ENCODE measurements at places on chromosomes 16 and 17. TPM values are rescaled to one million over a fixed set of nuclear protein-coding genes. Genes with fewer than 3 reads are reported as not detected.

DNA sequence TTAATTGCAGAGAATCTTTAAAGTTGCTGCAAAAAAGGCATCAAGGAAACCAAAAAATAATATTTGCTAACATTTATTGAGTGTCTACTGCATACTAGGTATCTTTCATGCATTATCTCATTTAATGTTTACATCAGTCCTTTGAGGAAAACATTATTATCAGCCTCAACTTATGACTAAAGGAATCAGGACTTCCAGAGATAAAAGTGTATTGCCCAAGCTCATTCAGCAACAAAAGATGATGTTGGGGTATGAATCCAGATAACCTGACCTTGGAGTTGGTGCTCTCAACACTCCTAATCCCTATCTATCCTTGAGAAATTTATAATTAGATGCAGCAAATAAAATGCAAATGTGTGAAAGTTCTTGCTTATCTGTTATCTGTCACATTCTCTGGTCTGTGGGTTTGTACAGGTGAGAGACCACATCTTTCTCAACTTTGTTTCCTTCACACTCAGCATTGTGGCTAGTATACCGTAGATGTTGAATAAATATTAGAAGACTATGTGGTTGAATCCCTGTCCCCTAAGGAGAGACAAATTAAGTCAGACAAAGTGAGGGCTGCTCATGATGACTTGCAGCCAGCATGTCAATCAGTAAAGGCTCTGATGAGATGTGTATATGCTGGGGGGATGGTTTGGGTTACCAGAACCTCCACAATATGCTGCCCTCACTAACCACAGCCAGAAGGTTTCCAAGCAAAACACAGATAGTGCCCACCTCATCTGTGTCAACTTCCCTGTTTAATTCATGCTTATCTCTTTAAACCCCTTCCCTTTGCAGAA is 82.6 kb downstream of the NOG start:
- H3K27ac ChIP-seq = no peak overlapping the region
- DNase-seq = no peak
- H3K27me3 ChIP-seq = peaks cover 29% of the 10 kb centered on the region

DNA sequence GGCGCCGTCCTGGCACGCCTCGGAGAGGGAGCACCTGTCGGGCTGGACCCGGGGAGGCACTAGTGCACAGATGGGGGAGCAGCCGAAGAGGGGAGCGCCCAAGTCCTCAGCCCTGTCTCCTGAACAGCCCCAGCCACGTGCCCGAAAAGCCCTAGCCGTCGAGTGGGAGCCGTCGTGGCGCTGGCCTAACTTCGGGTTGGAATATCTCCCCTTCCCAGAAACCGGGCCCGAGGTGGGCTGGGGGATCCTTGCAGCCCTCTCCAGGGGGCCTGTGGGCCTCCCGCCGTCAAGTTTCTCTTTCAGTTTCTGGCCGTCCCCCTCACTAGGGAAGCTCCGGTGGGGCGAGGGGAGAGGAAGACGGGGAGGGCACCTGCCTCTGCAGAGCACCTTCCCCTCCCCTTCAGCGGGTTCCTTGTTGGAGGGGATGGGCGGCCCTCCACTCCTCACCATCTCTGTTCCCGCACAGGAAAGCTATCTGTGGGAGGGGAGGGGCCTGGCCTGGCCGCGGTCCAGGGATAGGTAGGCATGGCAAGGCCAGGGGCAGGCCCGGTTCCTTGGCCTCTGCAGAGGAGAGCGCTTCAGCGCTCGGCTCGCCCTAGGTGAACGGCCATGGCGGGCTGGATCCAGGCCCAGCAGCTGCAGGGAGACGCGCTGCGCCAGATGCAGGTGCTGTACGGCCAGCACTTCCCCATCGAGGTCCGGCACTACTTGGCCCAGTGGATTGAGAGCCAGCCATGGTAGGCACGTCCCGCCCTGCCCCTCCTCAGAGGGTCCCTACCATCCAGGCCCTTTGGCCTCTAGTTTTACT is 709 bp downstream of the STAT5A start:
- peak overlapping the region; percentile 87 for H3K27ac ChIP-seq
- H3K27me3 ChIP-seq = no peaks in the 10 kb centered on the region
- H3K36me3 ChIP-seq = peaks cover 48% of the 10 kb centered on the region

GRCh38 chr16:79128706-79129105 is 471.8 kb downstream of the MAF start:
- H3K4me1 ChIP-seq = no peaks in the 10 kb centered on the region
- H3K4me3 ChIP-seq = no peak overlapping the region
- no peaks in the 10 kb centered on the region for H3K27me3 ChIP-seq
- no peak overlapping the region for H3K27ac ChIP-seq
- no peaks in the 10 kb centered on the region for H3K36me3 ChIP-seq

DNA sequence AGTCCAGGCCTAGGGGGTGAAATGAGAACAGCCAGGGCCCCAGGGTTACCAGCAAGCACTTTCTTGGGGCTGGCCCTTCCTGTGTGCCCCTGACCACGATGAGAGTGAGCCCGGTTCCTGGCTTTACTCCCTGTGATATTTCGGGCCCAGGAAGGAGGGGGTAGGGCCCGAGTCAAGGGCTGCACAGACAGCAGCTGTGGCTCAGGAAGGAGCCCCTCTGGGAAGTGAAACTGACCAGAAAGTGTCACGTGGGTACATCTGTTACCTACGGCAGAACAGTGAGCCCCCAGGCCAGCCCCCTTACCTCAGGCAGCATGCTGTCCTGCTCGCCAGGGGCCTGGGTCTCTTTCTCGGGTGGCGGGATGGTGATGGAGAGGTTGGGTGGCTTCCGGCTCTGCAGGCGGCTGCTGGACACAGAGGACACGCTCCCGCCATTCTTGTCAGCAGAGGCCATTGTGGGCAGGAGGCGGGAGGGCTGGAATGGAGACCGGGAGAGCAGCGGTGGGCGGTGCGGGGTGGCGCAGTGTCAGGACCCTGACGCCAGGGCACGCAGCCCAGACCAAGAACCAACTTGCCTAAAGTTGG is 13.8 kb downstream of the AANAT start:
- no peaks in the 10 kb centered on the region for H3K36me3 ChIP-seq
- H3K4me1 ChIP-seq = no peaks in the 10 kb centered on the region
- no peak for DNase-seq
- H3K27ac ChIP-seq = no peak overlapping the region

- DNase-seq = peak; percentile 77
- H3K27me3 ChIP-seq = no peaks in the 10 kb centered on the region
- peak overlapping the region; percentile 98 for H3K4me3 ChIP-seq
- H3K4me1 ChIP-seq = peaks cover 30% of the 10 kb centered on the region
- peaks cover 41% of the 10 kb centered on the region for H3K36me3 ChIP-seq
These were observed 655 bp downstream of the HIRIP3 start for GRCh38 chr16:29994600-29995323.

GRCh38 chr17:19411631-19412030 is 599 bp downstream of the RNF112 start:
- no peak overlapping the region for H3K4me3 ChIP-seq
- no peaks in the 10 kb centered on the region for H3K4me1 ChIP-seq
- no peaks in the 10 kb centered on the region for H3K27me3 ChIP-seq
- no peak for DNase-seq
- no peaks in the 10 kb centered on the region for H3K36me3 ChIP-seq
- H3K27ac ChIP-seq = no peak overlapping the region

GRCh38 chr16:56860226-56861020 is 4.6 kb upstream of the SLC12A3 start:
- no peaks in the 10 kb centered on the region for H3K36me3 ChIP-seq
- peak overlapping the region; percentile 69 for H3K27ac ChIP-seq

UBALD2 gene
- total RNA-seq = 472 TPM

GRCh38 chr17:32503251-32504165 is 16.7 kb downstream of the CDK5R1 start:
- peak; percentile 83 for DNase-seq
- peaks cover 2% of the 10 kb centered on the region for H3K36me3 ChIP-seq
- H3K4me3 ChIP-seq = peak overlapping the region; percentile 47
- peaks cover 76% of the 10 kb centered on the region for H3K4me1 ChIP-seq

- no peaks in the 10 kb centered on the region for H3K4me1 ChIP-seq
- DNase-seq = no peak
- no peak overlapping the region for H3K27ac ChIP-seq
- H3K36me3 ChIP-seq = no peaks in the 10 kb centered on the region
- peaks cover 15% of the 10 kb centered on the region for H3K27me3 ChIP-seq
These were observed 247.5 kb upstream of the ELAC2 start for GRCh38 chr17:13265311-13265710.

DNA sequence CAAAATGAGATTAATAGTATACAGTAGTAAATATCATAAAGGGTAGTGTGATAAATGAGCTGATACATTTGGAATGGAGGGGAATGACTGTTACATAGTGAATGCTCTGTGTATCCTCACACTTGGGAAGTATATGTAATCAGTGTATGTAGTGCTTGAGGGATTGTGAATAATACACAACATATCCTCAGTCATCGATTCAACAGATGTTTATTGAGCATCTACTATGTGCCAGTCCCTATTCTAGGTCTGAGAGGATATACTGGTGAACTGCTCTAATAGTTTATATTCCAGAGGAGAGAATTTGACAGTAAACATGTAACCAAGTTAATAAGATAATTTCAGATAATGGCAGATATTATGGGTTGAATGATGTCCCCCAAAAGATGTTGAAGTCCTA is 3.4 kb upstream of the BECN1 start:
- H3K27ac ChIP-seq = no peak overlapping the region
- H3K4me3 ChIP-seq = no peak overlapping the region
- H3K36me3 ChIP-seq = no peaks in the 10 kb centered on the region
- H3K27me3 ChIP-seq = no peaks in the 10 kb centered on the region

GDPD3 gene
- total RNA-seq = 10.3 TPM

GRCh38 chr16:29910819-29911675 is 10.8 kb downstream of the ASPHD1 start:
- no peak for DNase-seq
- no peaks in the 10 kb centered on the region for H3K27me3 ChIP-seq
- peak overlapping the region; percentile 24 for H3K27ac ChIP-seq
- H3K4me1 ChIP-seq = peaks cover 5% of the 10 kb centered on the region
- peaks cover 10% of the 10 kb centered on the region for H3K36me3 ChIP-seq
- H3K4me3 ChIP-seq = no peak overlapping the region

GRCh38 chr17:2174468-2175293 is 119.8 kb downstream of the HIC1 start:
- H3K27ac ChIP-seq = no peak overlapping the region
- H3K27me3 ChIP-seq = no peaks in the 10 kb centered on the region
- peaks cover 15% of the 10 kb centered on the region for H3K36me3 ChIP-seq
- H3K4me3 ChIP-seq = no peak overlapping the region

DNA sequence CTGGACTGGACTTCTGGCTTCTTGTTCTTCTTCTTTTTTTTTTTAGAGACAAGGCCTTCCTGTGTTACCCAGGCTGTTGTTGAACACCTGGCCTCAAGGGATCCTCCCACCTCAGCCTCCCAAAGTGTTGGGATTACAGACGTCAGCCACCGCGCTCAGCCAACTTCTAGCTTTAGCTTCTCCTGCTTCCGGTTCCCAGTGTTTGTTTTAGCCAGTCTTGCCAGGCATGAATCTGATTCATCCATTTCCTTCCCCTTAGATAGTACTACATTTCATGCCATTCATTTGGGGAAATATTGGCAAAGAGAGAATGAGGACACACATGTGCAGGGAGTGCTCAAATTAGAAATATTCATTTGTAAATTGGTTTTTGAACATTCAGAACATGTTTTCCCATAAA is 12.1 kb upstream of the NDUFAB1 start:
- H3K27ac ChIP-seq = no peak overlapping the region
- no peaks in the 10 kb centered on the region for H3K27me3 ChIP-seq
- H3K36me3 ChIP-seq = peaks cover 18% of the 10 kb centered on the region
- H3K4me3 ChIP-seq = no peak overlapping the region
- DNase-seq = no peak
- no peaks in the 10 kb centered on the region for H3K4me1 ChIP-seq

GLG1 gene
- total RNA-seq = 60.8 TPM

RNF222 gene
- total RNA-seq = 0.10 TPM

- H3K27me3 ChIP-seq = no peaks in the 10 kb centered on the region
- no peak overlapping the region for H3K4me3 ChIP-seq
- H3K27ac ChIP-seq = no peak overlapping the region
- no peaks in the 10 kb centered on the region for H3K36me3 ChIP-seq
- no peak for DNase-seq
These were observed 17.3 kb downstream of the CARD14 start for GRCh38 chr17:80187090-80187489.

DNA sequence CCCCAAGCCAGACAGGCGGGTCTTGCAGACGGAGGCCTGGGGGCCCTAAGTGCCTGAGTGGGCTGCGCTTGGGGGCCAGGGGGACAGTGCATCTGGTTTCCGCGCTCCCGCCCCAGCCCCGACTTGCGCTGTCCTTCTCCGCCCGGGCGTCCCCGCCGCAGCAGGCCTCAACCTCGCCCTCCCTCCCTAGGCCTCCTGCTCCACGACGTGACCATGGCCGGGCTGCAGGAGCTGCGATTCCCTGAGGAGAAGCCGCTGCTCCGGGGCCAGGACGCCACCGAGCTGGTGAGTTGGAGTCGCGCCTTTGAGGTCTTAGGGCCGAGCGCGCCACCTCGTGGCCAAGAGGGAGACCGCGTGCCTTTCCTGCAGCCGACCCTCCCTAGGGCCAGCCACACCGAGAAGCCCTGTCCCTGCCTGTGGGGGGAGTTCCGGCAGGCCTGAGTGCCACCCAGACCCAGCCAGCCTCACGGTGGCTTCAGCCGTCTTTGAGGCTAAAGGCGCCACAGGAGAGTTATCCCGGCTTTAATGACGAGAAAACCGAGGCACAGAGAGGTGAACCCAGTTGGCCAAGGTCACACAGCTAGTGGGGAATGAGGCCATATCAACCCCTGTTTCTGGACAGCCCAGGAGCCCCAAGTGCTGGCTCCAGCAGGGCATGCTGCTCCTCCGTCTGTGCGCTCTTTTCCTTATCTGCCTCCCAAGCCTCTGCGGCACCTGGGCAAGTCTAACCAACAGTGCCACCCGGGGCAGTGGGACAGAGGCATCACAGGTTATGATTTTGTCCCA is 12.2 kb upstream of the NDRG4 start:
- no peaks in the 10 kb centered on the region for H3K36me3 ChIP-seq
- H3K27ac ChIP-seq = no peak overlapping the region
- H3K27me3 ChIP-seq = peaks cover 5% of the 10 kb centered on the region
- no peak overlapping the region for H3K4me3 ChIP-seq
- H3K4me1 ChIP-seq = no peaks in the 10 kb centered on the region
- peak; percentile 82 for DNase-seq

GRCh38 chr17:73301369-73301768 is 10.4 kb downstream of the CDC42EP4 start:
- H3K27me3 ChIP-seq = peaks cover 6% of the 10 kb centered on the region
- H3K4me3 ChIP-seq = no peak overlapping the region
- peaks cover 2% of the 10 kb centered on the region for H3K4me1 ChIP-seq
- H3K27ac ChIP-seq = no peak overlapping the region

DNA sequence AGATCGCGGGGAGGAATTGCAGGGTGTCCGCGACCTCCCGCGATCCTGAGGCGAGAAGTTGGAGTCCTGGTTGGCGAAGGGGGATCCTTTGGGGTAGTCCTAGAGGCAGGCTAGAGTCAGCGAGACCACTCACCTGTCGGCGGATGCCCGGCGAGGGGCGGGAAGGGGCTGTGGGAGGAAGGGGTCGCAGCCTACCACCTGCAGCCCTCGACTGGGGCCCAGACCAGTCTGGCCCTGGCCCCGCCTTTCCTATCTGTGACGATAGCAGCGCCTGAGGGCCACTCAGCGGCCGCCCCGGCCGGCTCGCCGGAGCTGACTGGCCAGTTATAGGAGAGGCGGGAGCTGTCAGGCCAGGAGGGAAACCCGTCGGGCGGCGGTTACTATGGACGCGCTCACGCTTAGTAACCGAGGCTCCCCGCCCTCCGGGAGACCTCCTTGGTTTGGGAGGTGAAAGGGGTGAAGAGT is at the start of gene TEKT3:
TEKT3 (minus strand) TSS at position 213 of the 465 bp plus-strand sequence. CDS start 10,012 bp downstream, outside the sequence.
- H3K27me3 ChIP-seq = peaks cover 49% of the 10 kb centered on the region
- peak; percentile 4 for DNase-seq
- no peak within 1 kb of the TSS for H3K27ac ChIP-seq
- H3K4me3 ChIP-seq = peak within 1 kb of the TSS; percentile 48

CACNG3 gene
- total RNA-seq = not detected

Measured in activated naive CD4-positive, alpha-beta T cell treated with anti-CD3 and anti-CD28 coated beads for 36 hours (primary cell).